Stimulated activated CD8-positive, alpha-beta memory T cell treated with anti-CD3 and anti-CD28 coated beads, Interleukin-4, amount 100 ng/mL, for 24 hours (primary cell): ENCODE measurements at places on chromosomes 2 and 18.

DNA sequence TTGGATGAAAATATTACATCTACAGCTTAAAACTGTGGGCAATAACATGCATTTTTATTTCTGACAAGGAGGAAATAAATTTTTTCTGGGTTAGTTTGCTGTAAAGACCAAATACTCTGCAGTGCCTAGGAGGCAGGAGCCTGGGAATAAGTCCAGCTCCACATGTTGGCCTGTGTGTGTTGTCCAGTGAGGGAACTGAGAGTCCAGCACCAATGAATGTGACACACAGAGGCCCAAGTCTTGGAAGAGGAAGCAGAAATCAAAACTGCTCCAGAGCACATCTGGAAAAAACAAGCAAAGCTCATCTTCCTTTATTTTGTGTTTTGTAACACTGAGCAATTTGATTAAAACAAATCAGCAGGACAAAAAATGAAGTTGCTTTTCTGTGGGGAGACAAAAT is 63.1 kb upstream of the KLHL14 start:
- no peak for DNase-seq

GRCh38 chr2:190707726-190708125 is 58.8 kb downstream of the NAB1 start:
- DNase-seq = no peak

DNA sequence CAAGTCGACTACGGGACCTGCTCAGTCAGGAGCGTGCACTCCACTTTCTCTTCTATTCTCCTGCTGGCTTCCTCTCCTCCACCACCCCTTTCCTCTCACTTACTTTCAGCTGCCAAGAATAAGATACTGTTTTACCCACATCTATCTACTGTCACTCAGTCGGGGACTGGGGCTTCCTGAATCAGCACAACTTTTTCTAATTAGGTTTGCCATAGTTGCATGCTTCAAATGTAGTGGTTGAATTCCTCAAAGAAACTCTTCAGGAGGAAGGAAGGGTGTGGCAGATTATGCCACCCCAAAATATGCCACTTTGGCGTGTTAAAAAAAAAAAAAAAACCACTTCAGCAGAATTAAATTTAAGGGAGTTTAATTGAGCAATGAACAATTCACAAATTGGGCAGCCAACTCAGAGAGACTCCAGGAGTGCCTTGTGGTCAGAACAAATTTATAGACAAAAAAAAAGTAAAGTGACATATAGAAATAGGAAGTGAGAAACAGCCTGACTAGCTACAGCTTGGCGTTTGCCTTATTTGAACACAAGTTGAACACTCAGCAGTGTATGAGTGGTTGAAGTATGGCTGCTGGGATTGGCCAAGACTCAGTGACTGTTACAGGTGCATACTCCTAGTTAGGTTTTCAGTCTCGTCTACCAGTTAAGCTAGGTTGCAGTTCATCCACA is 32.5 kb upstream of the RMDN2 start:
- DNase-seq = no peak

GRCh38 chr2:54279385-54279784 is 23.4 kb upstream of the TSPYL6 start:
- no peak for DNase-seq

GRCh38 chr2:55108456-55109160 is 58.4 kb upstream of the RTN4 start:
- no peak for DNase-seq

DNA sequence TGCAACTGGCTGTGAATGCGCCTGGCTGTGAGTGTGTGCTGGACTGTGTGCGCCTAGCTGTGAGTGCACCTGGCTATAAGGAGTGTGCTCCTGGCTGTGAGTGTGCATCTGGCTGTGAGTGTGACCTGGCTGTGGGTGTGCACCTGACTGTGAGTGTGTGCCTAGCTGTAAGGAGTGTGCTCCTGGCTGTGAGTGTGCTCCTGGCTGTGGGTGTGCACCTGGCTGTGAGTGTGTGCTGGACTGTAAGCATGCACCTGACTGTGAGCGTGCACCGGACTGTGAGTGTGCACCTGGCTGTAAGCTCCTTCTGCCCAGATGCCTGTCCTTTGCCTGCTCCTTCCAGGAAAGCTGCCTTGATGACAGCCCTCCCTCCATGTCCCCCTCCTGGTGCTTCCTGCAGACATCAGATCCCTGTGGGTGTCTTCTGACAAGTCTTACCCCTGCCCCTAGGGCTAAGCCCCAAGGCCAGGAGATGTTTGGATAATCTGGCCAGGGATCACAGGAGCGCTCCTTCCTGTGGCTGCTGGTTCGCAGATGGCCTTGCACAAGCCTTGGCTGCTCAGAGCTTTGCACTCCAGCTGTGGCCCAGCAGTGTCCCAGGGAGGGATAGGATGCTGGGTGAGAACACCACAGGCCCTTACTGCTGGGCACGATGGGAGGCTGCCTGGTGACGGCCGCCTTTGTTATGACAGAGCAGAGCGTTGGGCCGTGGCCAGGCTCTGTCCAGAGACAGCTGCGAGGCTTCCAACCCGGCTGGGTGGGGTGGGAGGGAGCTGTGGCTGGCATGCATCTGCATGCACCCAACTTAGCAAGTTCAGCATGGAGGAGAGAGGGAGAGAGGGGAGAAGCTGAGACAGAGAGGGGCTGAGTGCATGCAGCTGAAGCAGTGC is 89.9 kb downstream of the GLI2 start:
- DNase-seq = no peak

GRCh38 chr18:74609535-74609934 is 11.9 kb downstream of the ZNF407 start:
- no peak for DNase-seq

- DNase-seq = no peak
These were observed 168.3 kb upstream of the POU3F3 start for GRCh38 chr2:104685591-104685990.

DNA sequence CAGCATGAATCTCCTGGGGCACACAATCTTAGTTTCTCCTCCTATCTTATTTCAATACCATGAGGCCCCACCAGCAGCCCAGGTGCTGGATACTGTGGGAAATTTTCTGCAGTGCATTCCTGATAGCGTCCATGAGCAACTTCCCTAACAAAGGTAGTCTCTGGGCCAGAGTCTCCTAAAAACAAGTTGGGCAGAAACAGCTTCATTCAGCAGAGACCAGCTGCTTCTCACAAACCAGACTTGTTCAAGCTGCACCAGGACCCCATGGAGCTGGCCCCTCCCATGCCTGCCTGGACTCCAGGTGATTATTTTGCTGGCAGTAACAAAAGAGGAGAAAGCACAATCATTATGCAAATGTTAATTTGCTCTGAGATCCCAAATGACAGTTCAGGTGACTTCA is 31.4 kb downstream of the MYO5B start:
- no peak for DNase-seq

DNA sequence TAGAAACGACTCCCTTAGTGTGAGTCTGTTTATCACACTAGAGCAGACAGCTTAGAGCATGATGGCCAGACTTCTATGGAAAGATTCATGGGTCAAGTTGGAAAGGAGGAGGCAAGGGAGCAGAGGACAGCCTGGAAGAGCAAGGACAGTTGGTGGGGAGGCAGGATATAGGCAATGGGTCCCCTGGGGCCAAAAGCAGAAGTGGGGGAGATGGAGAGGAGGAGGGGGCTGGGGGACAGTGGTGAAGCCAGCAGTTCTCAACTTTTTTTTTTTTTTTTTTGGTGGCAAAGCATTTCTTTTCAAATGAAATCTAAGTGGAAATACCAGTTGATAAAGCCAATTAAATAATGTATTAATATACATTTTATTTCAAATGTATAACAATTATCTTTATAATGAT is 197.9 kb downstream of the HRH4 start:
- DNase-seq = no peak

GRCh38 chr18:7735196-7735595 is 168.1 kb downstream of the PTPRM start:
- DNase-seq = no peak

- DNase-seq = no peak
These were observed 122.5 kb downstream of the FOXI3 start for GRCh38 chr2:88329815-88330603.

GRCh38 chr2:110742412-110742811 is 10.0 kb downstream of the ACOXL start:
- DNase-seq = no peak

DNA sequence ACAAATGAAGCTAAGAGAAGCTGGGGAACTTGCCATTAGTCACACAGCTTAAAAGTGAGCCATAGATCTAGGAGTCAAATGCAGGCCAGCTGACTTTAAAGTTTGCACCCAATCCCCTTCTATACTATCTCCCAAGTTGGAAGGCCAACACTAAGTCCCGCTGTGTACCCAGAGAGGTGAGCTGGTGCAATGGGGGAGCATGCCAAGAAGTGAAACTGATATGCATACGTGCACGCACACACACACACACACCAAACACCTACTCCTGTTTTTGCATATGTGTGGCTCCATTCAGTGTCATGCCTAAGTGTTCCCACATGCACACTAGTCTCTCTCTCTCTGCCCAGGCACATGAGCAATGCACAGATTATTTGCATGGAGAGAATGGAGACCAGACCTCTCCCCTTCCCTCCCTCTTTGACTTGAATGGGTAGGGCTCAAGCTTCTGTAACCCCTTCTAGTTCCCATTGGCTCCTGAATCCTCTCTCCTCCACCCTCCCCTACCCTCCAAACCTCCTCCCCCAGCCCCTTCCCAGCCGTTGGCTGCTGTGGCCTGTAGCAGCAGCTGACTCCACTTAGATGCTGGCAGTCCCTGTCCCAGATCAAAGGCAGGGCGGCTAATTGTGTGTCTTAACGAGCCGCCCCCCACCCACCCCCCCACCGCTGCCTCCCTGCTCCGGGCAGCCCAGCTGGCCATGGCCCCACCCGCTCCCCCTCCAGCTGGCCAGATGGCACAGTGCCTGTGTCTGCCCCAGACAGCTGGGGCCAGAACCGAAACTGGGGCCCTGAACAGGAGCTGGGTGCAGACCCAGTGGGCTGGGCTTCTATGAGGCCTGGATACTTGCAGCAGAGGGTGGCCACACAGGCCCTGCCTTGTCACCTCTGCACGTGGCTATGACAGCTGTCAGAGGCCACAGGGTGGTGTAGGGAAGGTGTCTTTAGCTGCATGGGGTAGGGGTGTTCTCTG is 5.6 kb downstream of the WNT10A start:
- DNase-seq = no peak

DNA sequence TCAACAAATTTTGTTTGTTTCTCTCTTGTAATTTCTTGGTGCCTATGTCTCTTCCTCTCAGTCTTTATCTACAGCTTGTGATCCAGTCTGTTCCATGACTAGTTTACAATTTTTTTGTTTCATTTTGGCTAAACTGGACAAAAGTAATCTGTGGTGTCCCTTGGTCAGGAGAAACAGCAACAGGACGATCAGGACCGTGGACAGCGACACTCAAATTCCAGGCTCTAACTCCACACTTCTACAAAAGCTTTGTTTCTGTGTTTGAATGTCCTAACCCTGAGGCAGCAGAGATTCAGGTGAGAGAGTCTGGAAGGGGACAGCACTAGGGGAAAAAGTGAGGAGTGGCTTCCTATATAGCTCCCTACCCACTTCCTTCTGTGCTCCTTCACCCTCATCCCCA is 593.3 kb upstream of the FANCL start:
- no peak for DNase-seq

DNA sequence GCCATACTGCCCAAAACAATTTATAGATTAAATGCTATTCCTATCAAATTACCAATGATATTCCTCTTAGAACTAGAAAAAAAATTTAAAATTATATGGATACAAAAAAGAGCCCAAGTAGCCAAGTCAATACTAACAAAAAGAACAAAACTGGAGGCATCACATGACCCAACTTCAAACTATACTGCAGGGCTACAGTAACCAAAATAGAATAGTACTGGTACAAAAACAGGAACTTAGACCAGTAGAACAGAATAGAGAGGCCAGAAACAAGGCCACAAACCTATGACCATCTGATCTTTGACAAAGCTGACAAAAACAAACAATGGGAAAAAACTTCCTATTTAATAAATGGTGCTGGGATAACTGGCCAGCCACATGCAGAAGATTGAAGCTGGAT is 86.1 kb upstream of the KYNU start:
- DNase-seq = no peak

DNA sequence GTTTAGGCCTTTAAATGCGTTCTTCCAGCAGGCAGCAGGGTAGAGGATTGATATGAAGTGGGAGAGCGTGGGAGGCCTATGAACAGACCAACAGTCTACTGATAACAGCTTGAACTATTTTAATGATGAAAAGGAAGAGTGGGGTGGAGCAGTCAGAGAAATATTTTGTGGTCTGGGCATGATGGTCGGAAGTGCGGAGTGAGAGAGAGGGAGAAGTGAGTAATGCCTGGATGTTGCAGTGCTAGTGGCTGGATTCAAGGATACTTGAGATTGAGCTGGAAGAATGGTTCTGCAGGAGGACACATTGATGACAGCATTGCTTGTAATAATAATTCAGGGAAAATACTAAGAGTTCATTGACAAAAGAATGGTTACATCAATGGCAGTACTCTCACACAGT is 151.0 kb upstream of the DAPL1 start:
- DNase-seq = no peak

GRCh38 chr2:157899125-157899839 is 23.2 kb upstream of the ACVR1 start:
- DNase-seq = no peak

DNA sequence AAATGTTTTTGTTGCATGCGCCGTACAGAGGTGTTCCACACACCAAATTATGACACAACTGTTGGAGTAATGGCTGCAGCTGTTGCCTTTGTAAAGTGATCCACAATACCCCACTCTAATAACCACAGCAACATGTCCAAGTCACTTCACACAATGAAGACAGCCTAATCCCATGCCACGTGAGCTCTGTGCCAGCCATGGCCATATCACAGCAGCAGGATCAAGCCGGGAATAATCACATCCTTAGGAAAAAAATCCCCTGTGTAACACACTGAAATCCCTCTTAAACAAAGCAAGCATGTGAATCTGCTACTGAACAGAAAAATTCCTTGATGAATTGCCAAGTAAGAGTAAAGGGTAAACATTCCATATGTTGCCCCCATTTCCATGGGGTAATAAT is 179.5 kb upstream of the PARD3B start:
- no peak for DNase-seq

GRCh38 chr2:144650907-144651306 is 131.0 kb upstream of the ZEB2 start:
- no peak for DNase-seq

DNA sequence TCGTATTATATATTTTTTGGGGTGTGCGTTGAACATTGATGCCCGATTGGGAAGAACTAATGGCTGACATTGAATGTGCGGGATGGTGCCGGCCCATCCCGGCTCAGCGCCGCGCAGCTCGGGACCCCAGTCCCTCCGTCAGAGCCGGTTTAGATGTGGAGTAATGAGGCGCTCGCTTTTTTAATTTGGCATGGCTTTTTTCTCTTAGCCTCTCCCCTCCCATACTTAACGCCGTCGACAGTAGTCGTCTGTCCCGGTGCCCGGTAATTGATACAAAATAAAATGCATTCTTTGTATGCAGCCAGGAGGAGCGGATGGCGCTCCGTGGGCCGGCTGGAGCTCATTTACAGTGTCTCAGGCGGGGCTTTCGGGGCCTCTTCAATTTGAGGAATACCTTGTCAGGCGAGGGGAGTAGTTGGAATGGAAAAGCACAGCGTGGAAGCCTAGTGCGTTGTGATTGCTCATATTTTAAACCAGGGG is 209.2 kb downstream of the GBX2 start:
- DNase-seq = no peak
